Bronchus fibroblast of lung (primary cell): ENCODE measurements at places on chromosomes 3 and 15. TPM values are rescaled to one million over a fixed set of nuclear protein-coding genes. Genes with fewer than 3 reads are reported as not detected.

The PIK3CB gene
- total RNA-seq: 4.3 and 5.0 TPM in 2 replicates

The MRPL47 gene
- 29.9 and 30.1 TPM in 2 replicates for total RNA-seq

The NUSAP1 gene
- total RNA-seq: 106 and 111 TPM in 2 replicates

The PPARG gene
- 35.2 and 41.9 TPM in 2 replicates for total RNA-seq

The CCR9 gene
- not detected in 2 replicates for total RNA-seq

The SLC51A gene
- total RNA-seq: not detected in 2 replicates

The PCSK6 gene
- total RNA-seq: 0.17 TPM in 1 of 2 replicates, not detected in the other

The NEK10 gene
- total RNA-seq: 0.30 and 0.34 TPM in 2 replicates

The CCDC13 gene
- total RNA-seq: 1.2 and 2.7 TPM in 2 replicates

The ROPN1 gene
- total RNA-seq: not detected in 2 replicates

The KNG1 gene
- total RNA-seq: not detected in 2 replicates

The DGKG gene
- 0.50 TPM in 1 of 2 replicates, not detected in the other for total RNA-seq

The RASGRP1 gene
- total RNA-seq: not detected in 2 replicates

The P2RY13 gene
- total RNA-seq: not detected in 2 replicates

The GABRR3 gene
- not detected in 2 replicates for total RNA-seq

The SAMMSON gene
- not detected in 2 replicates for total RNA-seq

The MESP1 gene
- 0.45 and 0.84 TPM in 2 replicates for total RNA-seq

The RFT1 gene
- 14.8 and 16.9 TPM in 2 replicates for total RNA-seq

The DLL4 gene
- under 0.01 and 0.15 TPM in 2 replicates for total RNA-seq

The SORD gene
- total RNA-seq: 28.1 and 30.8 TPM in 2 replicates

The MAP1A gene
- total RNA-seq: 16.5 and 18.7 TPM in 2 replicates

The SENP8 gene
- total RNA-seq: 1.5 and 2.0 TPM in 2 replicates

The HDGFL3 gene
- total RNA-seq: 23.6 and 50.6 TPM in 2 replicates

The ADGRG7 gene
- total RNA-seq: not detected in 2 replicates

The ZNF385D gene
- 0.59 and 1.3 TPM in 2 replicates for total RNA-seq

The PLSCR4 gene
- 4.2 and 4.6 TPM in 2 replicates for total RNA-seq

The GCNT3 gene
- total RNA-seq: not detected in 2 replicates

The GRK7 gene
- not detected in 2 replicates for total RNA-seq

The TTC21A gene
- 0.59 and 0.84 TPM in 2 replicates for total RNA-seq

The FAH gene
- 27.9 and 32.6 TPM in 2 replicates for total RNA-seq

The UTS2B gene
- total RNA-seq: 0.59 TPM in 1 of 2 replicates, not detected in the other

The ANKUB1 gene
- not detected in 2 replicates for total RNA-seq

The SNX22 gene
- under 0.01 and 0.17 TPM in 2 replicates for total RNA-seq

The LRRIQ4 gene
- not detected in 2 replicates for total RNA-seq

The ACKR4 gene
- not detected in 2 replicates for total RNA-seq

The NR1I2 gene
- total RNA-seq: under 0.01 and 0.34 TPM in 2 replicates

The TTLL13 gene
- total RNA-seq: not detected in 2 replicates

The KIAA1143 gene
- total RNA-seq: 14.1 and 17.0 TPM in 2 replicates

The SCG5 gene
- 15.8 and 16.3 TPM in 2 replicates for total RNA-seq

The AADACL2 gene
- not detected in 2 replicates for total RNA-seq

The RLBP1 gene
- total RNA-seq: not detected in 2 replicates

The ACP3 gene
- total RNA-seq: 3.1 and 4.7 TPM in 2 replicates

The EIF2B5 gene
- 24.4 and 28.9 TPM in 2 replicates for total RNA-seq

The TRPM1 gene
- total RNA-seq: not detected in 2 replicates

The GOLGA8K gene
- not detected in 2 replicates for total RNA-seq

The C3orf20 gene
- not detected in 2 replicates for total RNA-seq

The C2CD4A gene
- not detected in 2 replicates for total RNA-seq

The FOXL2 gene
- under 0.01 and 0.17 TPM in 2 replicates for total RNA-seq

The CFAP100 gene
- total RNA-seq: not detected in 2 replicates

The GOLGA6D gene
- total RNA-seq: not detected in 2 replicates

The EPHB1 gene
- total RNA-seq: 1.0 and 1.5 TPM in 2 replicates

The ISLR gene
- 10.1 and 16.1 TPM in 2 replicates for total RNA-seq
